Cerebellar nuclear complex (tissue), 1 donor: ENCODE measurements at places on chromosomes 1 and 21.

- no peak for DNase-seq
Measured at GRCh38 chr21:19468991-19469715, 1065.6 kb upstream of the TMPRSS15 start.

DNA sequence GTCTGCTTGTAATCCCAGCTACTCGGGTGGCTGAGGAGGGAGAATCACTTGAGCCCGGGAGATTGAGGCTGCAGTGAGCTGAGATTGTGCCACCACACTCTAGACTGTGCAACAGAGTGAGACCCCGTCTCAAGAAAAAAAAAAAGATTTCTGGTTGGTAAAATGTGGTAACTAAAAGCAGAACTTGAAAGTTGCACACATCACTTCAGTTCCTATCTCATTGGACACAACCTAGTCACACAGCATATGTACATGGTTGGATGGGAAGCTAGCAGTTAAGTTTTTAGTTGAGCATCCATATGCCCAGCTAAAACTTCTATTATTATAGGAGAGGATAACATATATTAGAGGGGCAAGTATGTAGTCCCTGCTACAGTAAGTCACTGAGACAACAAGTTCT is 22.1 kb downstream of the BCAS2 start:
- no peak for DNase-seq

DNA sequence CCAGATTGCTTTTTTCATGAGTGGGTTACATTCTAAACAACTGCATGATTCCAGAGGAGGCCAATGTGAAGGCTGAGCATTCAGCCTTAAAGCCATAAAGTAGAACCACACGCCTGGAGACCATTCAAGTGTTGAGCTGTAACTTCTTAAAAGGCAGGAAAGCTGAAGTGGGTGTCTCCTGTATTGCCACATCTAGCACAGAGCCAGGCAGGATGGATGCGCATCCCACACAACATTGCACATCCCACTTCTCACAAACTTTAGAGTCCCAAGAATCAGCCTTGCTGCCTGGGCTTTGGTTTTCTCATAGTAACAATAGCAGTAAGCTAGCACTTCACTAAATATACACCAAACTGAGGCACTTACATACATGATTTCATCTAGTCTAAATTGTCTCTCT is 151.7 kb downstream of the DAB1 start:
- DNase-seq = no peak

- DNase-seq = no peak
Measured at GRCh38 chr1:198845851-198846250, 207.0 kb downstream of the PTPRC start.

DNA sequence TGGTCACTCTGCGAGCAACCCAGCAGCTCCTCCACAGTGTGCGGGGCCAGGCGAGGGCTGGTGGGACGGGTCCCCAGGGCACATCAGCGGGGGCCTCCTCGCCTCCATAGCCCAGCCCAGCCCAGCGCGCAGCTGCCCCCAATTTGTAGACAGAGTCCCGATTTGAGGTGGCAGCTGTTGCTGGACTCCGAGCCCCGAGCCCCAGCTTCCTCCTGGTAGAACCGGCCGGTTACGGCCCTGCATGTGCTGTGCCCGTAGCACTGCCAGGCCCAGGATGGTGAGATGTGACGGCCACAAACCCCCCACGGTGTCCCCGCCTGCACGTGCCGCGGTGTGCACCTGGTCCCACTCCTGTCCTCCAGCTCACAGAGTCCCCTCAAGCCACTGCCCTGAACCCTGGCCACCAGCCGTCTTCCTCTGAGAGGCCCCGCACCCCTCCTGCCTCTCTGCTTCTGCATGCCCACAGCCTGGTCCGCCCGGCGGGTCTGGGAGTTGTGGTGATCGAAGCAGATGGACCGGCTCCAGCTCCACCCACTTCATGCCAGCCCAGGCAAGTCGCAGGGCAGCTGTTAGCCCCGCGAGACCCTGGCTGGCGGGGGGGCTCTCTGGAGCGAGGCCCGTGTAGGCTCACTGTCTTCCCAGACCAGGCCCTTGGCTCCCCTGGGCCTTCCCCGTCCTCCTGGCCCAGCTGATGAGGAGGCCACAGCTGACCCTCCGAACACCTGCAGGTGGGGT is 55.5 kb downstream of the MORN1 start:
- DNase-seq = no peak
